ENCODE measurements at places on chromosomes 4 and X. TPM values are rescaled to one million over a fixed set of nuclear protein-coding genes. Genes with fewer than 3 reads are reported as not detected.

- H3K4me1 ChIP-seq, result no peaks in the 10 kb centered on the region
- no peaks in the 10 kb centered on the region for H3K36me3 ChIP-seq
- H3K27me3 ChIP-seq, result no peaks in the 10 kb centered on the region
Observed at GRCh38 chr4:145697332-145697731, 17.4 kb downstream of the C4orf51 start.

GRCh38 chr4:98745366-98745765 is 87.0 kb upstream of the TSPAN5 start:
- H3K4me1 ChIP-seq, result no peaks in the 10 kb centered on the region
- no peaks in the 10 kb centered on the region for H3K36me3 ChIP-seq
- no peaks in the 10 kb centered on the region for H3K27me3 ChIP-seq
- H3K4me3 ChIP-seq, result no peak overlapping the region

The TMEM175 gene
- total RNA-seq, result 49.1 TPM

The FAM13A gene
- total RNA-seq, result 28.8 TPM

The NKX3-2 gene
- total RNA-seq, result 0.06 TPM

The BEX1 gene
- 26.3 TPM for total RNA-seq

- no peaks in the 10 kb centered on the region for H3K27me3 ChIP-seq
- DNase-seq, result no peak
- no peak overlapping the region for H3K27ac ChIP-seq
- H3K36me3 ChIP-seq, result peaks cover 99% of the 10 kb centered on the region
- no peak overlapping the region for H3K4me3 ChIP-seq
Observed at GRCh38 chr4:10086506-10087120, 30.0 kb downstream of the WDR1 start.

GRCh38 chrX:24485976-24486680 is 21.0 kb downstream of the PDK3 start:
- no peaks in the 10 kb centered on the region for H3K4me1 ChIP-seq
